ENCODE measurements at places on chromosomes 13 and 19.

DNA sequence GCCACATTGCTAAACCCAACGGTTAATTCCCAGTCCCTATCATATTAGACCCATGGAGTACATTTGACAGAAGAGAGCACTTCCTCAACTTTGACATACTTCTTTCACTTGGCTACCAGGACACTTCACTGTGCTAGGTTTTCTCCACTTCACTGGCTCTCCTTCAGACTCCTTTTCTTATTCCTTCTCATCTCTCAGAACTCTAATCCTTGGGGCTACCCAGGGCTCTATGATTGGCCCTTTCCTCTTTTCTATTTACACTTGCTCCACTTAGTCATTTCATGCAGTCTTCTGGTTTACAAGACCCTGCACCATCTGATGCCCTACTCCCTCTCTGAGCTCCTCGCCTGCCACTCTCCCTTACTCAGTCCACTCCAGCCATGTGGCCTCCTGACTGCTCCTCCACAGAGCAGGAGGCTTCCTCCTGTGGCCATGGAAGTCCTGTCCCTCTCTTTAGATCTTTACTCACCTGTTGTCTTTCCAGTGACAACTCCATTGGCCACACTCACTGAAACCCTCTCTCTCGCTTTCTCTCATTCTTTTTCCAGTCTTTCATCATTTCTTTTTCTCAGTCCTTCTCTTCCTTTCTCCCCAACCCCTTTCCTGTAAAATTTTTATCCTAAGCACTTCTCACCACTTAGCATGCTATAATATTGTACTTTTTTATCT lies 90.4 kb downstream of the TBC1D4 start:
- DNase-seq: no peak

DNA sequence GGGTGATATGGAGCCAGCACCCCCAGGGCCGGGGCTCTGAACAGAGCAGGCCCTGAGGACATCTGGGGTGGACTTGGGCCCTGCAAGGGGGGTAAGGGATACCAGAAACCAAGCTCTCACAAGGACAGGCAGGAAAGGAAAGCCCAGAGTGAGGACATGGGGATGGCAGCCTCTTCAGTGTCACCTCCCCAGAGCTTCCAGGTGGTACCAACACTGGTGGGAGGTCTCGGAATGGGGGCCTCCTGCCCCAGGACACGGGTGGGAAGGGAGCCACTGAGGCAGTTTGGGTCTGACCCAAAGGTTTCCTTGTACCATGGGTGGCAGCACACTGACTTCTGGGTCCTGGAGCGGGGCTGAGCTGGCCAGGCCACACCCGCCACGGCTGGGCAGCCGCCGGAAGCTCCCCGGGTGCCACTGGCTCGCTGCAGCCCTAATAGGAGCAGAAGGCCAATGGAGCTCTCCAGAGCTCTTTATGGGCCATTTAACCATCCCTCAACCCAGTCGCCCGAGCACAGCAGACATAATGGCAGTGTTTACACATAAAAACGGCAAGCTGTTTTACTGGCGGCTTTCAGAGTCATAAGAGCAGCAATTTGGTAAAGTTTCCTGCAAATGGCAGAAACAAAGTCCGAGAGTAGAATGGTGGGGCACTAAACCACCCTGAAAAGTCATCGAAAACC lies 59.3 kb downstream of the PEPD start:
- DNase-seq: no peak

- DNase-seq: peak; percentile 37
These were observed at the start of gene FOXA3 for GRCh38 chr19:45863840-45864628. Gene FOXA3, plus strand, starts transcription at chr19:45864326. Its CDS starts 131 bp downstream, at chr19:45864457.

DNA sequence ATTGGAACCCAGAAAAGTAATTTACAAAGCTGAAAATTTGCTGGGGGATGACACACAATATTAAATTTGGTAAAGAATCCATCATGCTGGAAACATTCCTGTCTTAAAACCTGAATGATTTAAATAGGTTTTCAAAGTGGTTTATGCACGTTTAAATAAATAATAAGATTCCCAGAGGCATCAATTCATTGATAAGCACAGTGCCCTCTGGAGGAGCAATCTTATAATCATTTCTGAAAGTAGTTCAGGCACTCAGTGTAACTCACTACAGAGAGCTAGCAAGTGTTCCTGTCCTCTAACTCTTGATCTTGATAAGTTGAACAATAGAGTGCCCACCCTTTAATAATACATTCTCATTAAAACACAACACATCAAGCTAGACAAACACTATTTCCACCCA lies 43.5 kb upstream of the SHISA2 start:
- DNase-seq: no peak

DNA sequence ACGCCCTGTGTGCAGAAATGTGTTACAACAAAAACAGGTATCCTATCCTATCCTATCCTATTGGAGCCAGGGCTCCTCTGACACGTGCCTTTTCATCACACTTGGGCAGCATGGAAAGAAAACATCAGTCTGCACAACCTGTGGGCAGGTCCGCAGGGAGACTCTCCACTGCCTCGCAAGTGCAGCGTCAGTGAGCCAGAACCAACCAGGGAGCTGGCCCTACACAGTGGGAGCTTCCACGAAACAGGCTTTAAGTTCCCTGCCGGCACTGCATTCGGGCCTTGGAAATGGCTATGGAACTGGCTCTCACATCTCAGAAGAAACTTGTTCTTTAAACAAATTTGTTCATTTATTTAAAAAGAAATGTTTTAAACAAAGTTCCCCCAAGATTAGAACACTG lies 49.5 kb downstream of the SLC7A1 start:
- no peak for DNase-seq

DNA sequence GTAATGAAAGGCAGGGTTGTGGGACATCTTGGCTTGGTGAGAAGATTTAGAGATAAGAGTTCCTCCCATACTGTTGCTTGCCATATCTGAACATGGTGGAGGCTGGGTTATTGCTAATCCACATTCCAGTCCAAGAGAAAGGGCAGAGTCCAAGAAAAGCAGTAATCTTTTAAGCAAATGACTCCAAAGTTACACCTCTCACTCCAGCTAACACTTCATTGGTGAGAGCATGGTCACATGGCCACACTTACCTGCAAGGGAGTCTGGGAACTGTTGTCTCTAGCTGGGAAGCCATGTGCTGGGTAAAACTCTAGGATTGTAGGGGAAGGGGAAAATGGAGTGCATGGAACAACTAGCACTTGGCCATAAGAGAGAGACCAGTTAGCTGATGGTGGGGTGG lies 5.6 kb downstream of the C19orf81 start:
- no peak for DNase-seq

- DNase-seq: peak; percentile 15
These were observed 44.3 kb downstream of the SHISA2 start for GRCh38 chr13:26007261-26008125.

GRCh38 chr19:39197808-39198207 lies 1.0 kb downstream of the NCCRP1 start:
- DNase-seq: no peak

DNA sequence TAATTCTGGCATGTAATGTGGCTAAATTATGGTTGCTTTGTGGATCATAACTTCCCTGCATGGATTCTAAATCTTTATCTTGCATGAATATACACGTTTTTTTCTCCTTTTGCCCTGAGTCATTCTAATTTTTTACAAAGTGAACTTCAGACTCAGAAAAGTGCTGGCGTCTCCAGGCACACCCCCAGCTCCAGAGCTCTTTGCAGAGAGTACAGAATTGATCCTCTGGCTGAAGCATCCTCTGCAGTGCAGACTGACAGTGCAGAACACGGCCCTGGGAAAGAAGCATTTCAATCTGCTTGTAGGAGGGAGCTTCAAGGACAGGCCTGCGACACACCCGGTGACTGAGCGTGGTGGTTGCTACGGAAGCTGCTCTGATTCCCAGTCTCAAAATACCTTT lies 228.1 kb downstream of the FGF9 start:
- DNase-seq: no peak

DNA sequence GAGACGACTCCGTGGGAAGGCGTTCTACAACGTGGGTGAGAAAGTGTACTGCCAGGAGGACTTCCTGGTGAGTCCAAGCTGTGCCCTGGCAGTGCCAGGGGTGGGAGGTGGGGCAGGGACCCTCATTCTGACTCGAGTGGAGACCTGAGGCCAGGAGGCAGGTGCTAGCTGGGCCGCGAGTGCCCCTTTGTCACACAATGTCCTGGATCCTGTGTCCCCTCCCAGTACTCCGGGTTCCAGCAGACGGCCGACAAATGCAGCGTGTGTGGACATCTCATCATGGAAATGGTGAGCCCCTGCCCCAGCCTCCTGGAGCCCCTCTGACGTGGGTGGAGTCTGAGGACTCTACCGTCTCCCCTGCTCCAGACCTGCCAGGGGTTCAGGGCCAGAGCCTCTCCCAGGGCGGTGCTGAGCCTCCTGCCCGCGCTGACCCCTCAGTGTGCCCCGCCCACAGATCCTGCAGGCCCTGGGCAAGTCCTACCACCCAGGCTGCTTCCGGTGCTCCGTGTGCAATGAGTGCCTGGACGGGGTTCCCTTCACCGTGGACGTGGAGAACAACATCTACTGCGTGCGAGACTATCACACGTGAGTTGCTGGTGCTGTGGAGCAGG lies 11.6 kb downstream of the WTIP start:
- no peak for DNase-seq

DNA sequence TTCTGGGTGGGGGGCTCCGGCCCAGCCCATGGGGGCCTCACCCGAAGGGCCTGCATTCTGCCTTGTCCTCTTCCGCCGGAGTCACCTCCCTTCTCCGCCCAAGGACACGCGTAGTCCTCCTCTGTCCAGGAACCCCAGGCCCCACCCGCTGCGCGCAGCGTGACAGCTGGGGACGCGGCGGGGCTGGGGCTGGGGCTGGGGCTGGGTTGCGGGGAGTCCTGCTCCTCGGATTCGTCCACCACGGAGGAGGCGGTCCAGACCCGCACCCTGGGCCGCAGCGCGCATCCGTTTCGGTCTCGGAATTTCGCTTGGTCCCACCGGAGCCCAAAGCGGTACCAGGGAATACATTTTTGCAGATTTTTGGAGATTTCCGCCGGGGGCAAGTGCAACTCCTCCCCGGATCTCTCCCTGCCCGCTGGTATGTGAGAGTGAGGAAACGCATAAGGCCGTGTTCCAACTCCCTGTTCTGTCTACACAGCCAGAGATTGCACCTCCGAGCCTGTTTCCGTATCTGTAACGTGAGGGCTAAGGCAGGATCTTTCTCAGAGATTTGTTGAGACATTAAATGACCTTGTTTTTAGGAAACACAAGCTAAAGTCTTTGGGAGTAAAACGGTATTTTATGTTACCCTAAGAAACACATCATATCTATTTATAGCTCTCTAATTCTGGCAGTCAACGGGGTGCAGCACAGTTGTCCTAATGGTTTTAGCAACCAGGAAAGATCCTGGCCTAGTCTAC lies at the start of gene COX7A1:
Gene COX7A1, minus strand, starts transcription at position 96 of the 740 bp plus-strand sequence. Its CDS starts 40 bp downstream, at position 56.
- DNase-seq: no peak

GRCh38 chr13:58452123-58452623 lies 820.6 kb downstream of the PCDH17 start:
- no peak for DNase-seq

DNA sequence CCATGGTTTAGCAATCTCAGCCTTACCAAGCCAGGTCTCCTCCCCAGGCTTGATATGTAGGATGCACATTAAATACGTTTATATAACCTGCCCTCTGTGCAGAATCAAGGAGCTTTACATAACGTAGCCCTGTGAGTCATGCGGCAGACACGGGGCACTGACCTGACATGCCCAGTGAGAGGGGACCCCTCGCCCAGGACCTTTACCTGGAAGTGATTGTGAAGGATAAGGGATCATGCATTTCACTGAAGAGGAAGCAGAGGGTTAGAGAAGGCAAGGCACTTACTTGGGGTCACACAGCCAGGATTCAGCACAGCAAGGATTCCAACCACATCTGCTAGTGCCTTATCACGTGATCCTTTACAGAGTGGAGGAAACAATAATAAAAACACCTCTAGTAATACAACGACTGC lies 18.9 kb upstream of the FOSB start:
- DNase-seq: no peak

DNA sequence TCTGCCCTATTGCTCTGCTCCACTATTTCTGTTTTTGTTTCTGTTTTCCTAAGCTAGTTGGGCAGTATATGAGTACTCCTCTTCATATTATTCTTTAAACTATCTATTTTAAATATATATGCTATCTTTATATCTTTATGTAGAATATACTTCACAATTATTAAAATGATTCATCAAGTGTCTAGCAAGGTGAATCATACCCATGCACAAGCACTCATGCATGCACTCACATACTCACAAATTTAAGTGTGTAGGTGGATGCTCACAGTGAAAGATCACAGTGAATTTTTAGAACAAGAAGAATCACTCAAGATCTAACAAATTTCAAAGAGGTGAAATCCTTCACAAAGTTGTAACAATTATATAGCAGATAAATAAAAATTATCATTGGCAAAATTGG lies 435.6 kb upstream of the SLITRK5 start:
- DNase-seq: no peak

GRCh38 chr13:48264058-48264457 lies 31.1 kb downstream of the ITM2B start:
- DNase-seq: peak; percentile 31

GRCh38 chr19:45917421-45918091 lies 3.0 kb upstream of the NANOS2 start:
- no peak for DNase-seq

Measured in inflammatory macrophage treated with lipopolysaccharide for 4 hours (primary cell).